EH (cell line): ENCODE measurements at places on chromosomes 1 and 21.
A peak's percentile ranks its signal among the peaks of the same experiment; 100 is the strongest.

DNA sequence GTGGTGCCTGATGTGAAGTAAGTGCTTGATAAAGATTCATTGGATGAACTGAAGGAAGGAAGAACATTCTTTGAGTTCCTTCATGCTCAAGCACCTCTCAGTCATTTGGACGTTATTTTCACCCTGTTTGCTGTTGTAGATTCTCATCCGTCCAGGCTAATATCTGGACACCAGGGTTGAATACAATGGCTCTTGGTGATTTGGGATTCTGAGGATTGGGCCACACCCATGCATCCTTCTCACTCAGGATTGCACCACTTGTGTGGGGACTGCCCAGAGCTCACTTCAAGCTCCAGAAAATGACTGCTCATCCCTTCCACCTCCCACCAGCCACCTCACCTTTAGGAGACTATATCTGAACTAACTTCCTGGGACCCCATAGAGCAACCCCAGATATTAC is 117.1 kb upstream of the IPO9 start:
- peak; percentile 77 for DNase-seq

GRCh38 chr1:96416111-96416595 is 305.4 kb upstream of the PTBP2 start:
- peak; percentile 97 for DNase-seq

- no peak for DNase-seq
Observed at GRCh38 chr1:110424699-110425611, 17.5 kb upstream of the LAMTOR5 start.

GRCh38 chr1:224707843-224708725 is 92.0 kb downstream of the CNIH3 start:
- DNase-seq = peak; percentile 56

DNA sequence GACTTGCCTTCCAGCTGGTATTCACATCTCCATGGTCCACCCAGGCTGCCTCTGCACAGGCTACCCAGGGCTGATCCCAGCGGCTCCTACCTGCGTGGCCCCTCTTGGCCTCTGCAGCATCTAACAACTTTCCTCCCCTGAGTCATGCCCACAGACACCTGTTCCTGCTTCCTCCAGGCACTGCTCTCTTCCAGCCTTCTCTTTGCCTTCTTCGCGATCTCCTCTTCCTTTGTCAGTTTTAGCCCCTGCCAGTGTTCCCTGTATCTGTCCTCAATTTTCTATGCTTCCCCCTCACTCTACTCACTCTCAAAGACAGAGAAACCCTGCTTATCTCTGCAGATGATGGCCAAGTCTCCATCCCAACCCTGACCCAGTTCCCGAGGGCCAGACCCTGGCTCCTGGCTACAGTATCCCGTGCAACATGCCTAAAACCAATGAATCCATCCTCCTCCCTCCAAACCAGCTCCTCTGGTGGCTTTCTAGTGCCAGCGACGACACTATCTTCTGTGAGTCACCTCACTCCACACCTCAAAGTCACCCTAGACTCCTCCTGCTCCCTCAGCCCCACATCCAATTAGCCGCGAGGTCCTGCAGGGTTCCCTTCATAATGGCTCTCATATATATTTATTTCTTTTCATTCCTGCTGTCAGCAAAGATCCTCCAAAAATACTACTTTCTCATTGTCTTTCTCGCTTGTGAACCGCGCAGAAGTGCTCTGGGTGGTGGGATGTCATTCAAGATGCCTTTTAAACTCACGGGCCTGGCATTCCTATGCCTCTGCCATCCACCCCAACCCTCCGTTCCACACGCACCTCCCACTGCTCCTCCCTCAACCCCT is 259.2 kb downstream of the TOMM20 start:
- DNase-seq = no peak

GRCh38 chr1:30661311-30661710 is 62.1 kb downstream of the MATN1 start:
- no peak for DNase-seq

DNA sequence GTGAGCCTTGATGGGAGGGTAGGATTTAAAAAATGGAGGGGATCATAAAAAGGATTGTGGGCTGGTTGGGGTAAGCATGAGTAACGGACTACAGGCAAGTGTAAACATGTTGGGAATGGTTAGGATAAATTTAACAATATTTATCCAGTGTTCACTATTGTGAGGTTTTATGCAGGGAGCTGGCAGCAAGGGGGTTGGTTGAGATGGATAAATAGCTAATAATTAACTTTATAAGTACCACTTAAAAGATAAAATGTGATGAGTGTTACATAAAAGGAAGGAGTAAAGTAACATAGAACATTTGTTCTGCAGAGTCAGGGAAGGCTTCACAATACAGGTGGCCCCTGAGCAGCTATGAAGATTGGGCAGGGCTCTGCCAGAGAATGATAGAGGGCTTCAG is 109.0 kb downstream of the NGF start:
- DNase-seq = no peak

- no peak for DNase-seq
Observed at GRCh38 chr1:16205891-16206546, 6.4 kb downstream of the ARHGEF19 start.

DNA sequence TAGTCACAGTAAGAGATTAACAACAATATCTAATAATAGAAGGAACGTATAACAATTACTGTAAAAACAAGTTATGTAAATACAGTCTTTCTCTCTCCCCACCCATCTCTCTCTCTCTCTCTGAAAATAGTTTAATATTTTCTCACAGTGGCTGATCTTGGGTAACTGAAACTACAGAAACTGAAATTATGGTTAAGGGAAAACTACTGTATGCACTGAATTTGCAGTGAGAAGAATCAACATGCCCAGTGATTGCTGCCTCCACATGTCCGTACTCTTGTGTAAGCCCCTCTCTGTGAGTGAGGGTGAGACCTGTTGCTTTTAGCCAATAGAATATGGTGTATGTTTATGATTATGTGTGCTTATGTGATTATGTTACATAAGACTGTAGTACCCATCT is 1.6 kb downstream of the KRTAP6-1 start:
- DNase-seq = no peak

DNA sequence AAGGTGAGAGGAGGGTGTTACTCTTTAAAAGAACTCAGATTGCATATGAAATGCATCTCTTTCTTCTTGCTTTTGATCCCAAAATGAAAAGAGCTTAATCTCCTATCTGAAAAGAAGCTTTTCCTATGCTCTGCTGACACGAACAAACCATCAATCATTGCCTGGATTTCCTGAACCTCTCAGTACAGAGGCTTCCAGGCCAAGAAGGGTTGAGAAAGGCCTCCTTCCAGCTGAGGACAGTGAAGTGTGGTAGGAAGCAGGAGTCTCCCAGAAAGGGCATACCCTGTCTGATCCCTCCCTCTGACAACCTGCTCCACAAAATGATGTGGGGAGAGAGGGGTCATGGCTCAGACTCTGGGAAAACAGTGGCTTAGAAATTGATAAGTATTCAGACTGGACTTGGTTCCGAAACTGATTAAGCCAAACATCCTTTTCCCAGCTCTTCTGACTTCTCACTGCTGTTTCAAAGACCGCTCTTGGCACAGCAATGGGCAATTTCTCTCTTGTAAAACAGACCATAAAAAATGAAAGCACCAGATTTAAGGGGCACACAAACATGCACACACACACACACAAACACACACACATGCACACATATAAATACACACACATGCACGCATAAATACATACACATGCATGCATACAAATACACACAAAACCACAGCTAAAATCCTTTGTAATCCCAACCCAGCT is 310.3 kb downstream of the SIPA1L2 start:
- DNase-seq = no peak

DNA sequence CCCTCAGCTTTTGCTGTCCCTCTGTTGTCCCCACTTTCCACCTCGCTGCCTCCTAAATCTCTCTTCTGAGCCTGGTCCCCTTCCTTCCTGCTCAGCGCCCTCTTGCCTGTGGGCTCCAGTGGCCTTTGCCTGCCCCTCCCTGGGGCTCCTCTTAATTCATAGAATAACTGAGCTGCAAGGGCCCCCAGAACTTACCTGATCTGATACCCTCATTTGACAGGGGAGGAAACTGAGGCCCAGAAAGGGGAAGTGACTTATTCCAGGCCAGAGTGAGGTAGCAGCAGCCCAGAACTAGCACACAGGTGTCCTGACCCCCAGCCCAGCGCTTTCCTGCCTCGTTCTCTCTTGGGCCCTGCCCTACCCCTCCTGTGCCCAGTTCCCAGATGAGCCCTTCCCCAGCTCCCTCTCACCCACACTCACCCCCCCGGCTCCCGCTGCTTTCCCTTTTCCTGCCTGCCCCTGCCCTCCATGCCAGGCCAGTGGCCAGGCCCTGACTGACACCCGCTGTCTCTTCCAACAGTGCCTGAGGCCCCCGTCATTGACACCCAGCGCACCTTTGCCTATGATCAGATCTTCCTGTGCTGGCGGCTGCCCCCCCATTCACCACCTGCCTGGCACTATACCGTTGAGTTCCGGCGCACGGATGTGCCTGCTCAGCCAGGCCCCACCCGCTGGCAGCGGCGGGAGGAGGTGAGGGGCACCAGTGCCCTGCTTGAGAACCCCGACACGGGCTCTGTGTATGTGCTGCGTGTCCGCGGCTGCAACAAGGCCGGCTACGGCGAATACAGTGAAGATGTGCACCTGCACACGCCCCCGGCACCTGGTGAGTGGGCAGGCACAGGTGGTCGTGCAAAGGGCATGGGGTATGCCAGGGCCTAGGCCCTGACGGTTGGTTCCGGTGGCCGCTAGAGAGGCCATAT is 5.7 kb downstream of the TRIM46 start:
- no peak for DNase-seq

DNA sequence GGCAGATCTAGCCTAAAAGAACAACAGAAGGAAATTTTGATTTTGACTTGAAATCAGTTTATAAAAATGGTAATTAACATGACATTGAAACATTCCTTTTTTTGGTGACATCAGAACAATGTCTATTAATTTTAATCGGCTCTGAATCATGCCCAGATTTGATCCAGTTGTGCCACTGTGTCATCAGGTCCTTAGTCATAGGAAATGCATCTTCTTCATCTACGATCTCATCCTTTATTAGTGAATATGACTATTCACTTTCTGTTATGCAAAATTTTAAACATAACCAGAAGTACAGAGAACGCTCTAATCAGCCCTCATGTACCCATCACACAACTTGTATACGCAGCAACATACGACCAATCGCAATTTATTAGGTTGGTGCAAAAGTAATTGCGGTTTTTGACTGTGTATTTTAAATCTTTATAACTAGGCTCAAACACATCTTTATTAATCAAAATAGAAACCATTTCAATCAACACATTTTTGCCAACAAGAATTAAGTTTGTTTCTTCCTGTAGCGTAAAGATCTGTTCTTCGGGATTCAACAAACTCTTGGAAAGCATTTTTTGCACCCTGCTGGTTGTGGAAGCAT is 40.3 kb upstream of the TLR5 start:
- DNase-seq = peak; percentile 28

GRCh38 chr1:20491866-20492265 is 5.9 kb upstream of the CAMK2N1 start:
- DNase-seq = no peak

DNA sequence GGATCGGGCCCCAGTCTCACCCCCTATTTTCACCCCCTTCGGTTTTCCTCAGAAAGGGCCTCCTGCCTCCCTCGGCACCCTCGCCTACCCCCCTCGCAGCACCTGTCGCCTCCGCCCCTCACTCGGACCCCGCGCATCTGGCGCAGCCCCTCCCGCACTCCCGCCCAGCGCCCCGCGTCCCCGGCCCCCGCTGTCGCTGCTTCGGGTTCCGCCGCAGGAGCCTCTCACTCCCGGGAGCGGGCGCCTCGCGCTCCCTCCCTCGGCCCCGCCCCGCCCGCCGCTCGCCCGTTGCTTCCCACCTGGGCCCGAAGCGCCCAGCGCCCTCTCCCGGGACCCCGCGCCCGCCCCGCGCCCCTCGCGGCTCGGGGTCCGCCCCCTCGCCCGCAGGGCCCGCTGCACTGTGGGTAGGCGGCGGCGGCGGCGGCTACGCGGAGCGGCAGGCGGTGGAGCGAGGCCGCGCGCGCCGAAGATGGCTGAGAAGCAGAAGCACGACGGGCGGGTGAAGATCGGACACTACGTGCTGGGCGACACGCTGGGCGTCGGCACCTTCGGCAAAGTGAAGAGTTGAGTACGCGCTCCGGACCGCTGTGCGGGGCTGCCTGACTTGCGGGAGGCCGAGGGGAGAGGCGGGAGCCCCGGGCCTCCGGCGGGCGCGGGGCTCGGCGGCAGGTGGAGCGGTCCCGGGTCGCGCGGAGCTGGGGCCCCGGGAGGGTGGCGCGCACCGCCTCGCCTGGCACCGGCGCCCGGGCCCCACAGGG is at the start of gene PRKAA2:
Gene PRKAA2, plus strand, starts transcription at position 396 of the 758 bp plus-strand sequence. Its CDS starts 74 bp downstream, at position 470.
- peak; percentile 37 for DNase-seq

DNA sequence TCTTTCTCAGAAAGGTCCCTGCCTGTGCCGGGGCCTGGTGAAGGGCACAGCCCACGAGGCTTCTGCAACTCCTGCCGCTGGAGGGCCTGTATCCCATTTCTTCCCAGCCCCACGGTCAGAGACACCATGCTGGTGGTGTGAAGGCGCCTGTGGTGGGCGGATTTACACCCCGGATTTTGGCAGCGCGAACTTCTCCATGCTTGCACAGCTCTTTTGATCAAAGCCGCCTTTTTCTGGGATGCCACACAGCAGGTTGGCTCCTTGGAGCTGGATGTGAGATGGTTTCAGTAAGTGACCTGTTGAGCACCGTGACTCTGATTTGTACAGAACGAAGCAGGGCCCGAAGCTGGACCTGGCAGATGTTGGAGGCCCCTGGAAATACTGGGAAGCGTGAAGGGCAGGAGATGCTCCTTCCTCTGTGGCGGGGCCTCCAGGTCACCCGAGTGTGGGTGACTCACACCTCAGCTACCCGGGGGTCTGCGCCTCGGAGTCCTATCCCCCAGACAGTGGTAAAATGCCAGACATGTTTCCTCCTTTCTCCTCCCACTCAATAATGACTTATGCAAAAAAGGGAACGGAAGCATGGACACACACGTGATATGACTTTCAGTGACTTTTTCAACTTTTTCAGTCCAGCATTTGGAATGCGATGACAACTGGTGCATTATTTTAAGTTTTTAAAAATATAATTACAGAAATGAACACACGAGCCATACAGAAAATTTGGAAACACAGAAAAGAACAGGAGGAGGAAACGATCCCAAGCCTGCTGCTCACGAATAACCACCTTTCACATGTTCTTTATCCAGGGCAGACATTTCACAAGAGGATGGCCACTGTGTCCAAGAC is 9.0 kb downstream of the UMODL1 start:
- DNase-seq = peak; percentile 65

DNA sequence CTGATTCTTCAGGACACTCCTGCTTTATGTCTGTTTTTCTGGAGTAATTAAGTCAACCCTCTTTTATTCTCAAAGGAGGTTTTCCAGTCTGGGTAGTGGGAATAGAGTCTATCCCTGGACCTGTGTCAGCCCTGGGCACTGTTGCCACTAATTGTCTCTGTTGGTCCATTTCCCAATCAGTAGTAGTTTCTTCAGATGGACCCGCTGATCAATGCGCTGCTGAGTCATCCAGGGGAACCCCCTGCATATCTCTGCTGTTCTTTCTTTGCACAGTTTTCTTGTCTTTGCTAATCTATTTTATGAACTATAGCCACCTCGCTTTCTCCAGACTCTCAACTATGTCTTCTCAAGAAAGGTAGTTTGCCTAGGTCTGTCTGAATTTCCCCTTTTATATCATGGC is 82.5 kb downstream of the TNNI3K start:
- no peak for DNase-seq
